ENCODE measurements at places on chromosomes 7 and 10.

DNA sequence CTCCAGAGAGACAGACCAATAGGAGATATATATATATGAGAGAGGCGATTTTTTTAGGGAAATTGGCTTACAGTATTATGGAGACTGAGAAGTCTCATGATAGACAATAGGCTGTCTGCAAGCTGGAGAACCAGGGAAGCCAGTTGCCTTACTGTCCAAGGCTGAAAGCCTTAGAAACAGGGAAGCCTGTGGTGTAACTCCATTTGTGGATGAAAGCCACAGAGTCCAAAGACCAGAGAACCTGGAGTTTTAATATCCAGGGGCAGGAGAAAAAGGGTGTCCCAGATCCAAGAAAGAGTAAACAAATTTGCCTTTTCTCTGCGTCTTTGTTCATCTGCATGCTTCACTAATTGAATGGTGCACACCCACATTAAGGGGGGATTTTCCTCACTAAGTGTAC, 71.6 kb upstream of the TEX47 start:
- no peak for DNase-seq

GRCh38 chr7:50564640-50565558, at the start of gene DDC:
Gene DDC (minus strand): TSS chr7:50565405. CDS start chr7:50544085, 21,320 bp downstream.
- no peak for DNase-seq

DNA sequence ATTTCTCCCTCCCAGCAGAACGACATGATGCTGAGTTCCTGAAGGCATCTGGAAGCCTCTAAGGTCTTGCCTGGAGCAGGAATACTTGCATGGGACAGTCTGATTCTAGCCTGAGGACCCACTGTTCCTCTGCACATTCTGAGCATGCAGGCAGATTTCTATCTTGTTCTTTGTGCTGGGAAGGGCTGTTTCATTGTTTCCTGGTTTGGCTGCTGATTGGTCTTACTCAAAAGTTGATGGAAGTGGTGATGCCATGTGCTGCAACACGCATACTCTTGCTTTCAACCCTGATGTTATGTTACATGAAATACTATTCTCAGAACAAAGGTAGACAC, 307.0 kb downstream of the GATA3 start:
- DNase-seq = no peak

GRCh38 chr7:91013078-91013477, 251.2 kb upstream of the FZD1 start:
- DNase-seq = no peak

DNA sequence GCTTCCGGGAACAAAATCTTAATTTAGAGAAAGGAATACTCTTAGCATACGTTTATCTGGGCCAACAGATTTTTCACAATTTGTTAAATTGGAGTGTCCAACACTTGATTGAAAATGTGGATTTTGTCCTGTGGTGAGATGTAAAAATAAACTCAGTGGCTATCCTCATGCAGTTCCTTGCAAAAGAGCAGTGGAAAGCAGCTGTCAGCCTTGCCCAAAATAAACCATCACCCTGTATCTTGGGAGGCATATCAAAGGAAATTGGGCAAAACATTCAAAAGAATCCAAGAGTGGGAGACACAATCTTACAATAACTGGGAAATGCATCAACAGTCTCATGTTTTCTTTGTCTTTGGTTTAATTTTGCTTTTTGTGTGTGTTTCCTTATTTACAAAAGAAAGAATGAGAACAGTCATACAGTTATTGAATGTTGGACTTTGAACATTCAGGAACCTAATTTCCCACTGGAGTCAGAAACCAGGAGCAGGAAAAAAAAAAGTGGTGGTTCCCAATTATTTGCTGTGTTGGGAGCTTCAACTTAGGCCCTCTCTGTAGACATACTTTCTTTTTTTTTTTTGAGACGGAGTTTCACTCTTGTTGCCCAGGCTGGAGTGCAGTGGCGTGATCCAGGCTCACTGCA, 44.4 kb upstream of the DGKI start:
- DNase-seq = no peak

- DNase-seq = no peak
These were observed 158.3 kb upstream of the PFKP start for GRCh38 chr10:2908851-2909630.

DNA sequence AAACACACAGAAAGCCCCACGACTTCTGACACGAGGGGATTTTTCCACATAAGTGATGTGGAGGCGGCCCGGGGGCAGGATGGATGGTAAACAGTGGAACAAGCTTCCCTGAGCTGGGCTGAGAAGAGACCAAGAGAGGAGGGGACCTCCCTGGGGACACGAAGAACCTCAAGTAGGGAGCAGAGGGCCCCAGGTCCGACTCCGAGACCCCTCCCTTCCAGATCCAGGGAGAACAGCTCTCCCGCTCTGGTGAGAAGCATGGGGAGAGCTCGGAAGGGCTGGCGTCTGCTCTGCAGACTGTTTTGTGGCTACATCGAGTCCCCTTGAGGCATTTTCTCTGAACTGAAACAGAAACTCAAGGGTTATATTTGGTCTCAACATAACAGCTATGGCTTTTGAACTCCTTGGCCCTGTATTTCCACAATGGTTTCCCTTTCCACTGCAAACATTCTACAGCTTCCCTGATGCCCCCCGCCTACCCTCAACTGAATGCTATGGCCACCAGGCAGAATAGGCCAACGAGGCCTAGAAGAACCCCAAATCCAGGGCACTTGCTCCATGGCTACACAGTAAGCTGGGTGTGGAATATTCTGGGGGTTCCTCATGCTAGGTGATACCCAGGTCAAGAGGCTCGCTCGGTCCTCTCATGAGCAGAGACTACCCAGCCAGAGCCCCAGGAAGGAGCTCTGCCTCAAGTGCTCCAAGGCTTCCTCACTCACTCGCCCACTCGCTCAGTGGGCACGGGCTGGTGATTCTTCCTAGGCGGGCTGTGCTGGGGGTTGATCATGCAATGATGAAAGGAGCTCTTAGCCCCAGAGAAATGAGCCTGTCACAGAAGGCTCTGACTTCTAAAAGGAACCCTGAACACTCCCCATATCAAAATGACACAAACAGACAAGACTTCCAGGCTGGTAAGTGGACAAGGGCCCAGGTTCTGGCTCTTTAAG, 47.5 kb downstream of the FAM53B start:
- DNase-seq = no peak

- peak; percentile 74 for DNase-seq
These were observed 227.4 kb downstream of the CELF2 start for GRCh38 chr10:11245095-11245479.

- no peak for DNase-seq
These were observed 7.5 kb upstream of the CH25H start for GRCh38 chr10:89214566-89215165.

DNA sequence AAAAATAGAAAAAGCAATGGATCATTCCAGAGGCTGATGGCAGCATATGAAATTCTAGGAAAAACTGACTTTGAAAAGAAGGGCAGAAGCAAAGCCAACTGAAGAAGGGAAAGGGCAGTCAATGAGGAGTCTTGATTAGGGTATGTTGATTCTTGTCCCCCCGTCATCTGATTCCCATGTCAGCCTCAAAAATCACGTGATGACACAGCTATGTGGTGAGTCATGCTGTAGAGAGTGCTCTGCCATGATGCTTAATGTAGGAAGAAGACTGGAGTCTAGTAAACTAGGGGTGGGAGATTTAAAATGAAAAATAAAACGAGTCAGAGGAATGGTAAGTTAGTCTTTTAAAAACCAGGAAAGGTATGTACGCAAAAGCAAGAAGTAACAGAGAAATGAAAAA, 3.9 kb upstream of the POU6F2 start:
- no peak for DNase-seq

DNA sequence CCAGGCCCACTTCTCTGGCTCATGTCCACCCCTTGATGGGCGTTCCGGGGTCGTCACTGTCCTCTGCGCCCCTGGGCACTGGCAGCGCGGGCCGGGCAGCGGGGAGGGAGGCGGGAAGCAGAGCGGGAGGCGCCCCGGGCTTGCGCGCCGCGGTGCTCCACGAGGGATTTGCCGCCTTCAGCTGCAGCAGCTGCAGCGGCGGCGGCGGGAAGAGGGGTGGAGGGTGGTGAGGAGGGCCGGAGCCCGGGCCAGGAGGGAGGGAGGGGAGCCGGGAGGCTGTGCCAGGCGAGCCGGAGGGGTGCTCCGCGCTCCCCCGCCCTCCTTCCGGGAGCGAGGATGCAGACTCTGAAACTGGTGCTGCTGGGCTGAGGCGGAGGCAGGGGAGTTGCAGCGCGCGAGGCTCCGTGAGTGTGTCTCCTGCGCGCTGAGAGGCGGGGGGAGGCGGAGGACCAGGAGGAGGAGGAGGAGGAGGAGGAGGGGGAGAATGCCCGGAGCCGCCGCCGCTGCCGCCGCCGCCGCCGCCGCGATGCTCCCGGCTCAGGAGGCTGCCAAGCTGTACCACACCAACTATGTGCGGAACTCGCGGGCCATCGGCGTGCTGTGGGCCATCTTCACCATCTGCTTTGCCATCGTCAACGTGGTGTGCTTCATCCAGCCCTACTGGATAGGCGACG, at the start of gene LHFPL3:
Gene LHFPL3, plus strand, starts transcription at position 308 of the 674 bp plus-strand sequence.
- DNase-seq = no peak

- DNase-seq = peak; percentile 41
These were observed 24.9 kb upstream of the ZC3HAV1L start for GRCh38 chr7:139060695-139061237.

GRCh38 chr10:132388891-132389432, 8.0 kb upstream of the PWWP2B start:
- DNase-seq = no peak

DNA sequence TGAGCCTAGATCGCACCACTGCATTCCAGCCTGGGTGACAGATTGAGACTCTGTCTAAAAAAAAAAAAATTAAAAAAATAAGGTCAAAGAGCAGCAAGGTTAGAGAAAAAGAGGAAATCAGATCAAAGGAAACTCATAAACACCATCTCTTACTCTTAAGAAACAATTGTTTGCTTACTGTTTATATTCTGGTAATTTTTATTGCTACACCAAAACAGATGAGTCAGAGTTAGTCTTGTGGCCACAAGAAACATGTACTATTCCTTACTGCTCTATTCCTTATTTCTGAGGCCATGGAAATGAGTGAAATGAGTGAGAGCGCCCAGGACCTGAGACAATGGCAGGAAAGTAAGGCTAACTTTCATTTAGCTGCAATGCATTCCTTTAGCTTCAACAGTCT, 387.3 kb downstream of the HPSE2 start:
- DNase-seq = peak; percentile 5

- peak; percentile 2 for DNase-seq
These were observed 90.4 kb downstream of the COBL start for GRCh38 chr7:51226063-51226755.

GRCh38 chr7:73892003-73892999, 31.3 kb downstream of the TMEM270 start:
- no peak for DNase-seq

DNA sequence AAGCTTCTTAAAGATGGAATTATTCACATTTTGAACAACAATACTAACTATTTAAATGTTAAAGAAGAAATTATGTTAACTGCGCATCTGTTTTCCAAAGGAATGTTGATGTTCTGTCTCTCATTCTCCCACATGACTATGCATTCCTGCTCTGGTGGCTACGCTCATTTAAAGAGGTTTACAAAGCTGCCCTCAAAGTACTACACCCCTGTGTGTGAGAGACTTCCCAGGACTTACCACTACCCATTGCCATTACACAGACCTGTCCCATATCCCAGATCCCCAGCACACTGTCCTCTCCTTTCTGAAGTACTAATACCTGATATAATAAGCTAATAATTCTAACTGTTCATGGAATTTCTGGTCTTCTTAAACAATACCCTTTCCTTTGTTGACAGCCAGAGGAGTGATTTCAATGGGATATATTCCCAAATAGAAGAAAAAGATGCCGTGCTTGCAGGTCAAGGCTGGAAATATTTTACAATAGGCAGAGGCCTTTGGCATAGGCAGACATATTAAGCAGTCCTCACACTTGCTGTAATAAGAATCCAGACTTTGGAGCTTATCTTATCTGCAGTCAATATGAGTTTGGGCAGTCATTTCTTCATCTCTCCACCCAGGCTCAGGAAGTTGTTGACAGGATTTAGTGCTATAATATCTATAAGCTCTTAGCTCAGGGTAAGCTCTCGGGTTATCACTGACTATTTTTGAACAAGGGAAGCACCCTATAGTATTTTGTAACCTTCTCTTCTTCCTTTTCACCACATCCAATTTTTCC, 12.2 kb downstream of the LIPF start:
- DNase-seq = no peak

- DNase-seq = no peak
These were observed 34.9 kb upstream of the PTF1A start for GRCh38 chr10:23157239-23157681.

DNA sequence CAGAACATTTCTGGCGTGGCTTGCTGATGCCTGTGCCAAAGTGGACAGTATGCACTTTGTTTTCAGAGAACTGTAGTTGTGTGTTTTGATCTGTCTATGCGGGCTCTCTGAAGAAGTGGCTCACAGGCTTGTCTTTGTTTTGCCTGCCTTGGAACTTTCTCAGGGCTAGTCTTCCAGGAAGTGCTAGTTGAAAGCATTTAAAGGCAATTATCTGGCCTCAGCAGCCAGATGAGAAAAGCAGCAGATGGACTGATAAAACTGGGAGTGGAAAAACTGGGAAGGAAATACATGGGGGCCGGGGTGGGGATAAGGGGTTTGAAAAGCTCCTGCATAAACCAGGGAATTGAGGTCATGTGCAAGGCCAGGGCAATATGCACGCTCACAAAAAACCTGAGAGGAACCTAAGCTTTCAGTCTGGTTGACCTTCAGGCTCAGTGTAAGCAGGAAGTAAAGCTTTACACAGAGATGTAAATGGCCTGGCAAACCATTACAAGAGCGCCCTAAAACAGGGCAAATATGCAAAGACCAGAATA, 94.5 kb downstream of the ZNF33B start:
- DNase-seq = no peak

- no peak for DNase-seq
These were observed 455.3 kb downstream of the PLXDC2 start for GRCh38 chr10:20271490-20271889.

- DNase-seq = no peak
These were observed 44.9 kb downstream of the TLL2 start for GRCh38 chr10:96468845-96469244.

- DNase-seq = no peak
These were observed 5.4 kb downstream of the ADAMTS14 start for GRCh38 chr10:70677620-70678249.

GRCh38 chr7:36306222-36306621, 83.4 kb upstream of the ANLN start:
- DNase-seq = no peak

DNA sequence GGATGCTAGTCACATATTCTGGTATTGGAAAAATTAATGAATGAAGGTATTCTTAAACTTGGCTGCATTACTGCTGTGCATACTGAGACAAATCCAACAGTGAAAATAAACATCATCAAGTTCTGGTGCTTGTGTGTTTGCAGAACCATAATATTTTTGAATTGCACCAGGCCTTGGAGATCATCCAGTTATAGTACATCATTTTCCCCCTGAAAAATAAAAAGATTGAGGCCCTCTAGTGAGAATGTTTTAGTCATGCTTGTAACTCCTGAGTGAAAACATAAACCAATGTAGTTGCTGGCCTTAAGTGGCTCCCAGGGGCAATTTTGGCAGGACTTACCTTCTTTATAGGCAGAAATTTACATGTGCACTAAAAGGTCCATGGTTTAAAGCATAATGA, 218.8 kb upstream of the TMEM229A start:
- DNase-seq = no peak
